Astrocyte of the hippocampus (primary cell): ENCODE measurements at places on chromosomes 1 and 21.
A peak's percentile ranks its signal among the peaks of the same experiment; 100 is the strongest.

DNA sequence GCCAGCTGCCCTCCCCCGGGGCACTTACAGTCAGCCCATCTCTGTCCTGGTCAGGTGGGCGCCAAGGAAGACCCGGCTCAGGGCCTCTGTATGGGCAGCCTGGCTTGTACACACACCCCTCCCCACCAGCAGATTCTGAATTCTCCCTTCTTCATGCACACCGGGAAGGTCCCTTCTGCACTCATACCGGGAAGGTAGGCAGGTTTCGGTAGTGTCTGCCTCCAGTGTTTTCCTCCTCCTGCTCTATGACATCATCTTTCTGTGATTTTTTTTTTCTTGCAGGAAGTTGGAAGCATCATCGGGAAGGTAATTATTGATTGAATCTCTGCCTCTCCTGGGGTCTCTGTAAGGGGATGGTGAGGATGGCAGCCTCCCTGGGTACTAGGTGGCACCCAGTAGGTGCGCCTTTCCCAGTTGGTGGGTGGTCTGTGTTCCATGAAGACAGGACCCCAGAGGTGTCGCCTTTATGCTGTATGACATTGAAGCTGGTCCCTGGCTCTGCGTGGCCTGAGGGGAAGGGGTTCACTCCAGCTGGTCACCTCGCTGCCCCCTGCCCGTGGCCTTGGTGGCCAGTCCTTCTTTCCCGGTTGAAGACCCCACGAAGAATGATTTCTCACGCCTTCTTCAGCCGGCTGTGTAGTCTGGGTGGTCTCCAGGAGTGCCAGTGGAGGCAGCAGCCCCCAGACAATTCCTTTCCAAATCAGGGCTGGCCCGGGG is 82.1 kb upstream of the COL6A1 start:
- no peak for DNase-seq

DNA sequence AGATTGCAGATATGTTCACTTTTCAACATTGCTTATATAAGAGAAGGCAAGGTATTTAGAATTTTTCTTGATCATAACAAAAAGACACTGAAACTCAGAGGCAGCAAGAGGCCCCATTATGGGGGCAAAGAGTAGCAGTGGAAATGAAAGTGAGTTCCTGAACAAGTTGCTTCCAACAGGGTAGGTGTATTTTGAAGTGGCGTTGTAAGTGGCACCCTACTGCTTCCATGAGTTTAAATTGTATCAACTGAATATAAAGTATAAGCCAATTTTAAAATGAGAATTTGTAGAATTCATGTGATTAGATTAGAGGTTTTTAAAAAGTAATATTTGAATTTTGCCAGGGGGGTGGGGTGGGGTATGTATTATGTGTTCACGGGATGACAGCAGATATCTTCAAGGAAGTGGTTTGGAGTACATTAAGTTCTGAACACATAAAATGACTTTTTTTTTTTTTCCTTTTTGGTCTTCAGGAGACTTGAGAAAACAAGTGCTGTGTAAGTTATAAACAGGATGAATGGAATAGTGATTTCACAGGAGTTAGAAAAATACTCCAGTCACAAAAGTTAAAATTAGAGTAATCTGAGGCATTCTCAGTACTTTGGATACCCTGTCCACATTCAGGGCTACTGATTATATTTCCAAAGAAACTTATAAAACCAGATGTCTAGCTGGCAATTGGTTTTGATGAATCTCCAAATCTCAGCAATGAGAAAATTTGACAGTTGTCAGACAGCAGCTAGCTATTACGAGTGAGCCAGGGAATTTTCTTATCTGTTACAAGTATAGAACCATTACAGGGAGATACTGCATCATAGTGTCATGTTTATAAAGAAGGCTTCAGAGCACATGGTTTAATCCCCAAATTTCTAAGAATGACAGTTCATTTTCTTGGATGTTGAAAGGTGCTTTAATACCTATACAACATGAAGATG is 182.0 kb downstream of the ST6GALNAC3 start:
- DNase-seq, result no peak

DNA sequence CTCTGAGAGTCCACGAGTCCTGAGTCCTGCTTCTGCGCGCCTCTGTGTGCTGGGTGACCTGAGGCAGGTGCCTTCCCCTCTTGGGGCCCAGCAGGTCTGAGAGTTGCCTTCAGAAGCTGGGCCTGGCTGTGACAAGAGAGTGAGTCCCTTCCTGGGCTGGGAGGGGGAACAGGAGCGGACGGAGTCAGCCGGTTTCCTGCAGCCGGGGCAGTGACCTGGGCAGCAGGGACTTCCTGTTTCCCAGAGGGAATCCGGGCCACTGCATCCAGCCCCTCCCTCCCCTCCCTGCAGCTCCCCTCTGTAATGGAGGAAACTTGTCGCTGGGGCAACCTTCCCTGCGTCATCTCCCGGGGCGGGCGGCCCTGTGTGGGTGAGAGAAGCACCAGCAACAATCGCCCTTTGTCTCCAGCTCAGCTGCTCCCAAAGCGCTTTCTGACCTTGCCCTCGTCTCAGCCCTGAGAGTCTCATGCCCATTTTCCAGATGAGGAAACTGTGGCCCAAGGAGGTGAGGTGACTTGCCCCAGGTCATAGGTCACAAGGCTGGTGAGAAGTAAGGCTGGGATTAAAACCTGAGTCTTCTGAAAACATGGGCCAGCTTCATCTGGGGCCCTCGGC is 61.1 kb downstream of the SDC3 start:
- DNase-seq, result peak; percentile 74

DNA sequence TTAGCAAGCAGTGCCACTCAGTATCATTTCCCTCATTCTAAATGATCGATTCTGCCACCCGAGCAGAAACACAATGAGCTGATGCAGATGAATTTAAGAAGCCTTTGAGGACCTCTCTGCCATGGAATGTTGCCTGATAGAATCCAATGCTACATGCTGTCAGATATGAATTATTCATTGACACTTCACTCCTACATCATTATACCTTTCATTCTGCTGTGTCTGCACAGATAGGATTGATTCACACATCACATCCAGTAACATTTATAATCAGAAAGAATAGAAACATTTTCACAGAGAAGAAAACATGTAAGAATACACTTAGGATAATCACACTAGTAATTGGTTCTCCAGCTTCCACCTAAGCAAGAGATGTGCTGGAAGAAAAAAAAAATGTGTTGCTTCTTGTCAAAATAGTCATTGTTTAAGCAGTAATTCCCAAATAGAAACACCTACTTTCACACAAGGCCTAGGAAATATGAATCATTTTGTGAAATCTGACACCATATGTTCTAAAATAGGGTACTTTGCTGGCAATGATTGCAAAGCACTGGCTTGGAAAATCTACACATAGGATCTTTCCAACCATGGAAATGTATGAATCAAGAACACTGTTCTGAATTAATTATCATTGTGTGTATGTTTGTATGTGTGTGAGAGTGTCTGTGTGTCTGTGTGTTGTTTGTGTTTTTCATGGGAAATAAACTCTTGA is 110.1 kb downstream of the GRIK1 start:
- no peak for DNase-seq

- DNase-seq, result peak; percentile 61
Measured at GRCh38 chr1:89633800-89634625, 1.1 kb downstream of the LRRC8C start.
